Left ventricle myocardium inferior (tissue), 1 donor: ENCODE measurements at places on chromosomes 3 and 15. TPM values are rescaled to one million over a fixed set of nuclear protein-coding genes. Genes with fewer than 3 reads are reported as not detected.
A peak's percentile ranks its signal among the peaks of the same experiment; 100 is the strongest.

The GLDN gene
- 4.8 TPM for total RNA-seq

DNA sequence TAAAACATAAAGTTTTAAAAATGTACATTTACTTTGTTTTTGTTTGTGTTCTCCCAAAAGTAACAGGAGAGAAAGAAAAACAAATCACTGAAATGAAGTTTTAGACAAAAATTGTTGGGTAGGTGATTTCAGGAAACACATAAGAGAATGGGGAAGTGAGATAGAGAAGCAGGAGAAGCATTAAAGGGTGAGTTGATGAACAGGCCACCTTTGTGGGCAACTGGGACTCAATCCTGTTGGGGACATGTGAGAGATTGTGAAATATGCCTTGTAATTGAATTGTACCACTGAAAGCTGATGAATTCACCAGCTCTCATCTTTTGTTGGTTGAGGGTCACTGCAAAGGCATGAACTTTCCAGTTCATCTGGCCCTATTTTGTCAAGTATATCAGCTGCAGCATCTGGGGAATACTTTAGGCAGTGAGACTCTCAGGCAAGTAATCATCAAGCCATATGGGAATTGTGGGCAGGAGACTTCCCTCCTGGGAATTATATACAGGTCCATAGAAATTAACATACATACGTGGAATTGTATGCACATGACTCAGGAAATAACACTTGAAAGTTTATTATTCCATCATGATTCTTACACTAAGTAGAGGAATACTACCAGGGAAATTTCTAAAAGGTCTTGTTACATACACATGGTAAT, 181.0 kb downstream of the ZBBX start:
- DNase-seq = no peak

The MORC1 gene
- total RNA-seq = not detected

The OR5K2 gene
- total RNA-seq = not detected

- DNase-seq = peak; percentile 52
These were observed 24.4 kb downstream of the PTPN23 start for GRCh38 chr3:47404955-47405790.

The ETV5 gene
- total RNA-seq = 5.0 TPM

The STRA6 gene
- total RNA-seq = not detected

- DNase-seq = no peak
These were observed 225.1 kb upstream of the CNTN3 start for GRCh38 chr3:74839566-74839965.

GRCh38 chr3:48601622-48601994, 6.5 kb upstream of the COL7A1 start:
- peak; percentile 80 for DNase-seq

The SST gene
- not detected for total RNA-seq

DNA sequence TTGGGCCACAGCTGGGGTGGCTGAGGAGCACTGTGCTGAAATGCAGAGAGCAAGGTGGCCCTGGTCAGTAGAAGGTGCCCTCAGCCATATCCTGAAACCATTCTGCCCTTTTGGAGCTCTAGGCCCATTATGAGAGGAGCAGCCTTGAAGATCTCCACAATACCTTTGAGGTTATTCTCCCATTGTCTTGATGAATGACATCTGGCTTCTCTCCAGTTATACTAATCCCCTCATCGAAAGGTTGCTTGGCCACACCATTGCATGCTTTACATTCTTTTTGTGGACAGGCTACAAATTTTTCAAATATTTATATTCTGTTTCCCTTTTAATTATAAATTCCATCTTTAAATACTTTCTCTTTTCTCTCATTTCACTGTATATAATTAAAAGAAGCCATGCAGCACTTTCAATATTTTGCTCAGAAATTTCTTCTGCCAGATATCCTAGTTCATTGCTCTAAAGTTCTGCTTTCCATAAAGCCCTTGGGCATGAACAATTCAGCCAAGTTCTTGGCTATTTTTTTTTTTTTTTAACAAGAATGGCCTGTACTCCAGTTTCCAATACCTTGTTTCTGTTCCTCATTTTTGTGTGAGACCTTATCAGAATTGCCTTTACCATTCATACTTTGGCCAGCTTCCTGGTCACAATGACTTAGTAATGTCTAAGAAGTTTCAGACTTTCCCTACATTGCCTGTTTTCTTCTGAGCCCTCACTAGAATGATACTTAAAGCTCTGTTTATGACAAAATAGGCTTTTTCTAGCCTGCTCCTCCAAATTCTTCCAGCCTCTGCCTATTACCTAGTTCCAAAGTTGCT, 138.9 kb upstream of the SGO1 start:
- DNase-seq = no peak

The SLC28A2 gene
- not detected for total RNA-seq

DNA sequence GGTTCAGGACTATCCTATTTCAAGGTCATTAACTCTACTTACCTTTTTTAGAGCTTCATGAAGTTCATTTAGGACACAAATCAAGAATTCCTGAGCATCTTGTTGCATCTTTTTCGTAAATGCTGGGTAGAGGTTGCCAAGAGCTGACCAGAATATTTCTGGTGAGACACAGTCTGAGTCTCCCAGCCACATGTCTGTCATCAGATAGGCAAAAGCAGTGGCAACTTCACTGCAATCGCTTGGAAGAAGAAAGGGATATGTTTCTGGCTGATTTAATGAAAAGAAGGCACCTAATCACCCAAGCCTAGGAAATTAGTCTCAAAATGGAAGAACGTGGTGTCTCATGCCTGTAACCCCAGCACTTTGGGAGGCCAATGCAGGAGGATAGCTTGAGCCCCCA, 2.9 kb downstream of the USP50 start:
- DNase-seq = no peak

GRCh38 chr15:74748322-74748946, at the start of gene CYP1A2:
CYP1A2 (plus strand) TSS chr15:74748845; CDS start chr15:74749739, 894 bp downstream.
- no peak for DNase-seq

The SLC41A3 gene
- 30.2 TPM for total RNA-seq

DNA sequence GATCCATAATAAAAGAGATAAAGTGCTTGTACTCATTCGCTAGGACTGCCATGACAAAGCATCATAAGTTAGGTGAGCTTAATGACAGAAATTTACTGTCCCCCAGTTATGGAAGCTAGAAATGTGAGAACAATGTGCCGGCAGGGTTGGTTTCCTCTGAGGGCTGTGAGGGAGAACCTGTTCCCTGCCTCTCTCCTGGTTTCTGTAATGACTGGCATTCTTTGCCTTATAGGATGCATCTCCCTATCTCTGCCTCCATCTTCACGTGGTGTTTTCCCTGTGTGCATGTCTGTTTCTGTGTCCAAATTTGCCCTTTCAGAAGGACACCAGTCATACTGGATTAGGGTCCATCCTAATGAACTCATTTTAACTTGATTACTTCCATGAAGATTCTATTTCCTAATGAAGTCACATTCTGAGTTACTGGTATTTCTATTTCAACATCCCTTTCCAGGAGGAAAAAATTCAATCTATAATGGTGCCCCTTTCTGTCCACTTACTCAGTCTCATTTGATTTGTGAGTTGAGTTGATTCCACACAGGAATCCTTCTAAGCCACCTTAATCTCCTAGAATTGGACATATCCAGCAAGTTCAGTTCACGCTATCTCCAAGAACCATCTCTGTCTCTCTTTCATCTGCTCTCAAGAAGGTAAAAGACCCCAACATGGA, 71.2 kb upstream of the LIPC start:
- DNase-seq = no peak

The TMOD2 gene
- 5.1 TPM for total RNA-seq

DNA sequence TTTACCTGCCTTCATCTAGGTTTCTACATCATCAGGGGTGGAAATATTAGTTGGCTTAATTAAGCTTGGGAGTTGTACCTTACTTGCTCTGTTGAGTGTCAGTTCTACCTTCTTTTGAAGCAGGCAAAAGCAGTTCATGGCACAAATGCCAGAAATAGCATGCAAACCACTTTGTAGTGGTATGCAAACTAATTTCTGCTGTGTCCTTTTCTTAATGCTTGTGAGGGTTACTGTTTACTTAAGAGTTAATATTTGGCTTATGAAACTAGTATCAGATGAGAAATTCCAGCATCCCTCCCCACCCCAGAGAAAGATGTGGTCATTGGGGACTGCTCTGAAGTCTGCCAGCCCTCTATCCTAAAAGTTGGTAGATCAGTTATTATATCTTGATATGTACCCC, 7.1 kb downstream of the ATP2C1 start:
- DNase-seq = no peak

The WDR76 gene
- total RNA-seq = 1.8 TPM

DNA sequence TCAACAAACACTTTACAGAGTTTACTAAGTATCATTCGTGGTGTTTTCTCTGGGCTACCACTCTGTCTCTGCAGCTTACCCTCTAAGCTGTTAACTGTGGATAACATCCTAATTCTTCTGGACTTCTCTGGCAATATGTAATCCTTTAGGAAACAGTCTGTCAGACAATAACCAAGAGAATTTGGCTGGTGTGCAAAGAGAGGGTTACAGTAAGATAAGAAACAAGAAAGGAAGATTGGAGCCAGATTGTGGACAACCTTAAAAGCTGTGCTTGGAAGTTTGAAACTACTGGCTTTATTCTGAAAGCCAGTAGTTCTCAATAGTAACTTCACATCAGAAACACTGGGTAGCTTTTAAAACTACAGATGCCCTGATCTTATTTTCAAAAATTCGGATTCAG, 778 bp downstream of the ARL6 start:
- no peak for DNase-seq

DNA sequence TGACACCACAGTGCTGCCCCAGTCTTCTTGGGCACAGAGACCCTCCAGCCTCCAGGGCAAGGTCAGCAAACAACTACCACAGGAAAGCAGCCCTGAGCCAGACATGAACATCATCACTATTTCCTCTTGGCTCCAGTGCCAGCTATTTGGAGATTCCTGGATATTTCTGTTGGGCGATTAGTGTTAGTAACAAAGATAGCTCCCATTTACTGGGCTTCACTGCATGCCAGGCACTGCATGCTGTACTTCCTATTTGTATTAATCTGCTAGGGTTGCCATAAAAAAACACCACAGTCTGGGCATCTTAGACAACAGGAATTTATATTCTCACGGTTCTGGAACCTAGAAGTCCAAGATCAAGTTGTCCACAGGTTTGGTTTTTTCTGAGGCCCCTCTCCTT, 255.1 kb upstream of the STT3B start:
- DNase-seq = no peak

DNA sequence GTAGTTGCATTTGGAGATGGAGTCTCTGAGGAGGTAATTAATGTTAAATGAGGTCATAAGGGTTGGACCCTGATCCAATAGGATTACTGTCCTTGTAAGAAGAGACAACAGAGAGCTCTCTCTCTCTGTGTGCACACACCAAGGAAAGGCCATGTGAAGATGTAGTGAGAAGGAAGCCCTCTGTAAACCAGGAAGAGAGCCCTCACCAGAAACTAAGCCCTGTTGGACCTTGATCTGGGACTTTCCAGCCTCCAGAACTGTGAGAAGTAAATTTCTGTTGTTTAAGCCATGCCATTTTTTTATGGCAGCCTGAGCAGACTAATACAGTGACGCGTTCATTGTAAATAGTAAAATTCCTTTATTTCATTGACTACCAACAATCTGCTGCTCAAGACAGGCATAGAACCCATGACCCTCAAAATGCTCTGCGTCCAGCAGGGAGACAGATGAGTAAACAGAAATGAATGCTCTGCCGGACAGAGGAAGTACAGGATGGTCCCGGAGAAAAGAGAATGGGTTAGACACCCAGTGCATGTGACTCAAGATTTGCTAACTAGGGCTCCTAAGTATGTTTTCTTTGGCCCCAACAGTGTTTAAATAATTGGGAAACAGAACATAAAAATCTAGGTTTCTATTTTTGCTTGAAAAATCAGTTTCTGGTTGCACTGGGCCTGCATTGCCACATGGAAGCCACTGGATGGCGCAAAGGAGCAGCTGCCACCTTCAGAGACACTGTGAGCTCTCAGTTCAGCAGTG, 37.9 kb upstream of the TNFAIP8L3 start:
- no peak for DNase-seq

DNA sequence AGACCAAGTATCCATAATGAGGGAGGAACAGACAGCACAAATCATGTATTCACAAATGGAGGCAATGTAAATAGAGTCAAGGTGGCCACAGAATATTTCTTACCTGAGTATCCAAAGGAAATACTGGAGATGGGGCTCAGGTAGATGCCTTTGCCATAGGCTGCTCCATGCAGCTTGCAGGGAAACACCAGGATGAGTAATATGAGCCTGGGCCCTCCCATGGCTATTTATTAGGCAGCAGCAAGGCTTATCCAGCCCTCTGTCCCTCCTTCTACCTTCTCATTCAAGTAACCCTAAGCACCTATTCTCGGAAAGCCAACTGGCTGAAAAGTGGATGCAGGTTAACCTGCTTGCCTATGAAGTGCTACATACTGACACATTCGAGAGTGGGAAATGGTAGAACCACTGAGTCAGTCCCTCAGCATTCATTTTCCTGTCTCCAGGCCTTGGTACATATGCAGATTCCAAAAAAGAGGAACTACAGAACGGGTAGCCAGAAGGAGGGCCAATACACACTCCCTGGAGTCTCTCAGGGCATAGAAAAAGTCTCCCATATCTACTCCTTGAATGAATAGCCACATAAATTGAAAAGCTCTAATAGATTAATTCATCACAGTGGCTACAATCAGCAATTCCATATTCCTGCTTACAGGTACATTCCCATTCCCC, 18.3 kb upstream of the PKM start:
- no peak for DNase-seq

DNA sequence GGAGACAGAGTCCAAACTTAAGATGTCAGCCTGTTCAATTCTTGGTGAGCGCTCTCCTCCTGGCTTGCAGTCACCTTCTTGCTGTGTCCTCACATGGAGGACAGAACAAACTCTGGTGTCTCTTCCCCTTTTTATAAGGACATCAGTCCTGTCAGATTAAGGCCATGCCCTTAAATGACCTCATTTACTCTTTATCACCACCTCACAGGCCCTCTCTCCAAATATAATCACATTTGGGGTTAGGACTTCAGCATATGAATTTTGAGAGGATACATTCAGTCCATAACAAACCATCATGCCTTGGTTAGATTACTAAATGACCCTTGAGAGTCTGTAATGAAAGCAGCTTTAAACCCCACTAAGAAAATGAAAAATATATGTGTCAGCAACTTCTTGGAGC, 175.2 kb downstream of the TAFA4 start:
- no peak for DNase-seq
